ENCODE measurements at places on chromosomes 5 and 9. TPM values are rescaled to one million over a fixed set of nuclear protein-coding genes. Genes with fewer than 3 reads are reported as not detected.
A peak's percentile ranks its signal among the peaks of the same experiment; 100 is the strongest.

GRCh38 chr5:139043157-139043905 is 154.8 kb downstream of the SIL1 start:
- DNase-seq = no peak

DNA sequence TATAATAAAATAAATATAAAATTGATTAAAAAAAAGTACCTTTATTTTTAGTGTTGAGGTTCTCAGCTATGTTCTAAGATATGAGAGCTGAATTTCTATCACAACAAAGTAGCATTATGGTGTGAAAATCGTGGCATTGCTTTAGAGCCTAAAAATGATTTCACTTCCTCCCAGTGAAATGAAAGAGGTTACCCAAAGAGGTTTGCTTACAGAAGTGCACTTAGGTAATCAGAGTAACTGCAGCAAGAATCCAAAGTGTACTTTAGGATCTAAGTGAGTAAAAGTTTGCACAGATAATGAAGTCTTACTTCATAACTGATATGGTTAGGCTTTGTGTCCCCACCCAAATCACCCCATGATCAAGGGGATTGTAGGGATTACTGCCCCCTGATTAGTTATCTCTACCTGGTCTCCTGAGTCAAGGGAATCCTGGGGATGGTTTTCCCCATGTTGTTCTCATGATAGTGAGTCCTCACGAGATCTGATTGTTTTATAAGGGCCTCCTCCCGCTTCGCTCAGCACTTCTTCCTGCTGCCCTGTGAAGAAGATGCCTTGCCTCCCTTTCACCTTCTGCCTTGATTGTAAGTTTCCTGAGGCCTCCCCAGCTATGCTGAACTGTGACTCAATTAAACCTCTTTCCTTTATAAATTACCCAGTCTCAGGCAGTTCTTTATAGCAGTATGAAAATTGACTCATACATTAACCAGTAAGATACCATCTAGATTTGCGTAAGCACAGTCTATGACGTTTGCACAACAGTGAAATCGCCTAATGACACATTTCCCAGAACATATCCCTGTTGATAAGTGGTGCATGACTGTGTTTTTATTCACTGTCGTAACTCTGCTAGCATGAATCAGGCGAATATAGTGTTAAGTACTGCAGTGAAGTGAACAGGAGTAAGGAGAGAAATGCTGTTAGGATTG is 40.3 kb upstream of the LRRC70 start:
- no peak for DNase-seq

Gene CTNND2
- total RNA-seq = 11.6 TPM

GRCh38 chr9:137588311-137588710 is 2.0 kb downstream of the ZMYND19 start:
- no peak for DNase-seq

Gene TAF1L
- total RNA-seq = not detected

DNA sequence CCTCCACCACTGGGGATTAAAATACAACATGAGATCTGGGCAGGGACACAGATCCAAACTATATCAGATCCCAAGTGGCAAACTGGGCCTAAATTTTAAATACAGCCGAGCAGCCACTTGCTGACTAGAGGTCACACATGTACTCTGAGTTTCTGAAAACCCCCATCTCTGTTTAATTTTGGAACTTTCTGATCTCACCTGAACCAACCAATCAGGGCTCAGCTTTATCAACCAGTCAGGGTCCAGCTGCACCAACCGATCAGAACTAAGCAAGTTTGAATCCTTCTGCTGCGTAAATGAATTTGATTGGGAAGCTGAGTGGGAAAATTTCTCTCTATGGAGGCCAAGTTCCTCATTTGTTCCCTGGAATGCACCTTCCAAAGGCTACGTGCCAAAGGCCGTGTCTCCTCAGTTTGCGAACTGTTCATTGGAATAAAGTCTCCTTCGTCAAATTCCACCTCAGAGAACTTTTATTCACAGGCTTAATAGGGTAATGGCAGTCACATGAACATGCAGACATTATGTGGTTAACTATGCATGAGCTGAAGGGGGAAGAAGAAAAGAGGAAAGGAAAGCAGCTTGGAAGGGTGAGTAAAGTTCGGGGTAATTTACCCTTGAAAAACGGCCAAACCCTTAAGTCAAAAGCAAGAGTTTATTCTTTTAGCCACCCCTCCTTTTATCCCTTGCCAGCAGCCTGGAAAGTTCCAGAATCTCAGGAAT is 3.7 kb downstream of the CD180 start:
- DNase-seq = no peak

GRCh38 chr9:98317134-98317857 is 61.8 kb upstream of the TBC1D2 start:
- no peak for DNase-seq

DNA sequence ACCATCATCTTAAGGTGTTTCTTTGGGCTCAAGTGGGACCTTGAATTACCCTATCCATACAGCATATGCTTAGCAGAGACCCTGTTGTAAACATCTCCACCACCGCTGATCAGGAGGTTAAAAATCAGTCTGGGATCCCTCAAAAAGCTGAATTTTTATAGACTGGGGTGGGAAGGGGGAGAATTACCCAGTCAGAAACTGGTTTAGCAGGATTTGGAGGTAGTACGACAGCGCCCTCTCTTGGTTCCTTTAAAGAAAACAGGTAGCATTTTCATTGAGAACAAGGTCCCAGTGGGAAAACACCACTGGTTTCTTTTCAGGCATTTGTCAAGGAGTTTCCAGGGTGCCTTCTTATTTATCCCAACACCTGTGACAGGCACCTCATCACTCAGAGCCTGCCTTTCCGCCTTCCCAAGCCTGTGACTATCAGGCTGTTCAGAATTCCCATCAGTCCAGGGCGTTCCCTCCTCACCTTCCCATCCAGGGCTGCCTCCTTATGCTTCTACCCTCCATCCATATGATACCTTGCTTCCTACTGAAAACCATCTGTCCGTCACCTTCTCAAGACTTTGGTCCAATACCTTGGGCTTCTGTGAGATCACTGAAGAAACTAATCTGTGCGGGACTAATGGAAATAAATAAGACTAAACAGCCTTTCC is 203.8 kb upstream of the RAI14 start:
- DNase-seq = no peak

GRCh38 chr9:21015995-21016394 is 15.4 kb downstream of the HACD4 start:
- no peak for DNase-seq

GRCh38 chr5:136905571-136905970 is 540.2 kb upstream of the TRPC7 start:
- DNase-seq = no peak

DNA sequence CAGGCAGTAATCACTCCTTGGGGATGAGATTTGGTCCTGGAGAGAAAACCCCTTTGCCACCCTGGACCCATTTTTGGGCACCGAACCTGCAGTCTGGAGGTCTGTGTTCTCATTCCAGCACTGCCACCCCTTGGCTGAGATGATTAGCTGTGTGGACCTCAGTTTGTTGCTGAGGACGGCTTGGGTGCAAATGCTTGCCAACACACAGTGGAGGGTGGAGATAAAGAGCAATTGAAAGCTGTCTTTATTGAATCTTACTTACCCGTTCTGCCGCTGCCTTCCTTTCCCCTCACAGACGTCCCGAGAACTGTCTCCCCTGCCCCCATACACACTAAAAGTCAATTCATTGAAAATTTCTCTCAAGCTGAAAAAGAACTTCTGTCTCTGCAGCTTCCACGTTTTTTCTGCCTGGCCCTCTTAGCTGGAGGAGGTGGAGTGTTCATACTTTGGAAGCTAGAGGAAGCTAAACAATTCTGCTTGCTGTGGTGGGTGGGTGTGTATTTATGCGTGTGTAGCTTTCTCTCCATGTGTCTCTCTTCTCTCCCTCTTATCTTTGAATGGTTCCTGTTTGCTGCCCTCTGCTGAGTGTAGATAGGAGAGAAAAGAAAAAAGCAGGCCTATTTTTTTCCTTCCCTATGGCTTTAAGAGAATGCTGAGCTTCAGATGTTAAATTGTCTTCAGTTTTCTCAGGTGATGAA is 6.6 kb downstream of the GALNT10 start:
- no peak for DNase-seq

GRCh38 chr9:129580211-129580915 is 40.5 kb downstream of the C9orf50 start:
- no peak for DNase-seq

DNA sequence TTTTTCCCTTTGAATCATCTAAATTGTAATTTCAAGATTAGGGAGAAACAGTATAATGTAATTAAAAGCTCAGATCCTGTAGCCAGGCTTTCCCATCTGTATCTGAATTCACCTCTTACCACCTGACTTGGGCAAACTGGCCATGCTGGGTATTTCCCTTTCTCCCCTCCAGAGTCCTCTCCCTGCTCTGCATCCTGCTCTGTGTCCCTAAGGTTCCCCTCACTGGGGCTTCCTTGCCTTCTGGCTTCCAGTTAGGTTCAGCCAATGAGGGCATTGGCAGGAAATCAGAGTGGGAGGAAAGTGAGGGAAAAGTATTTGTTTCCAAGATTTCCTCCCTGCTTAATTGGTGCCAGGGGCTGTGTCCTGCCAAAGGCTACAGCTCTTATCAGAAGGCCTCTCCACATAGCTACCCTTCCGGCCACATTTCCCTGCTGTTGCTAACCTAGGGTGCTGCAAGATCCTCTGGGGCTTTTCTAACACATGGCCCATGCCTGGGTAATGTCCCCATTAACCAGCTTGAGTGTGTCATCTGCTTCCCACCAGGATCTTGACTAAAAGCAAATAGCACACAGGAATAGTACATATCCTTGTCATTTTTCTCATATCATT is 51.0 kb upstream of the MPDZ start:
- DNase-seq = peak; percentile 82

GRCh38 chr9:130143958-130144366 is 28.2 kb upstream of the NCS1 start:
- peak; percentile 67 for DNase-seq

DNA sequence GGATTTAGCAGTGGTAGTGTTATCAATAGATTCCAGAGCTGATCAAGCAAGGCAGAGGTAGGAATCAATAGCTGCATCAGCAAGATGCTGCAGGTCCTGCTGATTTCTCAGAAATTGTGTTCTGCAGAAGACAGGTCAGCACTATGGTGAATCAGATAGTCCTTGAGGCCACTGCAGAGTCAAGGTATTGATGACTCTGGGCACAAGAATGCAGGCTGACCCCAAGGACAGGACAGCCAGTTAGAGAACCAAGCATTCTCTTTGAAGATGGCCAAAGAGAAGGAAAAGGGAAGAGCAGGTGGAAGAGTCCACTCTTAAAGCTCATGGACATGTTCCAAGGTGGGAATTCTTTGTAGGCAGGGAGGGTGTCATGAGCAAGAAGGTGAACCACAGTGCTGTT is 28.0 kb downstream of the PRUNE2 start:
- DNase-seq = no peak

Gene EPB41L4B
- total RNA-seq = 19.4 TPM

Gene IFNK
- not detected for total RNA-seq

GRCh38 chr9:18569941-18570630 is 96.1 kb downstream of the ADAMTSL1 start:
- DNase-seq = no peak

- DNase-seq = no peak
Observed at GRCh38 chr9:96508227-96508940, 58.4 kb downstream of the HABP4 start.

Gene CCDC152
- 2.3 TPM for total RNA-seq

DNA sequence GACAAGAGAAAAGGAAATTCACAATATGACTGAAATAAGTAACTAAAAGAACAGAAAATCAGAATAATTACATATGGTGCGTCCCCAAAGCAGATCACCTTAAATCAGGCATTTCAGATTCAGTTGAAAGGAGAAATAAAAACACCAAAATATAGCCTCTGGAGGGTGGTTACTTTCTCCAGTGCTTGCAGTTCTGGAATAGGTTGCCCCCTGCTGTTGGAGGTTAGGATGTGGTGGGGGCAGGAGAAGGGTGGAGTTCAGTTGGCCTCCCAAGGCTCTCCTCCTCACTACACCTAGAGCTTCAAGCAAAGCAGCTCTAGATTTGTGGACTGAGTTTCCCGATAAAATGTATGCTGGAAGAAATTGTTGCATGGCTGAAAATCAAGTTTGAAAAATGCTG is 338.2 kb upstream of the TLE4 start:
- DNase-seq = no peak

DNA sequence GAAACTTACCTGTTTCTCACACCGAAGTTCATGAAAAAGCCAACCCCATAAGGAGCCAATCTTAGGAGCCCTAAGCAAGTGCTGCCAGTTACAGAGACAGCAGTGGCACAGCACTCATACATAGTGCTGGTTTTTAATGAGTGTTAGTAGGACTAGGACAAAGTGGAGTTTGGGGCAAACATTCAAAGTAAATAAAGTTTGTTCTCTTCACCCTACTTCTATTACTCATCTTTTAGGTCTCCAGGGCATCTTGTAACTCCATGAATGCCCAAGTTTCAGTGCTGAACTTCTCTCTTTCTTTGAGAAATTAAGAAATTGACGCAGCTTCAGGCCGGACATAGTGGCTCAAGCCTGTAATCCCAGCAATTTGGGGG is 584.7 kb downstream of the EBF1 start:
- DNase-seq = no peak

Gene ALDOB
- total RNA-seq = 1.4 TPM

Gene PTGDS
- total RNA-seq = 4,014 TPM

GRCh38 chr9:111957856-111958631 is 61.4 kb downstream of the UGCG start:
- peak; percentile 28 for DNase-seq

GRCh38 chr5:62265648-62266112 is 40.3 kb upstream of the KIF2A start:
- no peak for DNase-seq

- DNase-seq = no peak
Observed at GRCh38 chr5:11684607-11685006, 219.6 kb downstream of the CTNND2 start.

- DNase-seq = peak; percentile 28
Observed at GRCh38 chr5:169637549-169638121, 560 bp downstream of the DOCK2 start.

Gene LRRC70
- 2.2 TPM for total RNA-seq

- no peak for DNase-seq
Observed at GRCh38 chr5:5331848-5332247, 90.6 kb upstream of the ICE1 start.

DNA sequence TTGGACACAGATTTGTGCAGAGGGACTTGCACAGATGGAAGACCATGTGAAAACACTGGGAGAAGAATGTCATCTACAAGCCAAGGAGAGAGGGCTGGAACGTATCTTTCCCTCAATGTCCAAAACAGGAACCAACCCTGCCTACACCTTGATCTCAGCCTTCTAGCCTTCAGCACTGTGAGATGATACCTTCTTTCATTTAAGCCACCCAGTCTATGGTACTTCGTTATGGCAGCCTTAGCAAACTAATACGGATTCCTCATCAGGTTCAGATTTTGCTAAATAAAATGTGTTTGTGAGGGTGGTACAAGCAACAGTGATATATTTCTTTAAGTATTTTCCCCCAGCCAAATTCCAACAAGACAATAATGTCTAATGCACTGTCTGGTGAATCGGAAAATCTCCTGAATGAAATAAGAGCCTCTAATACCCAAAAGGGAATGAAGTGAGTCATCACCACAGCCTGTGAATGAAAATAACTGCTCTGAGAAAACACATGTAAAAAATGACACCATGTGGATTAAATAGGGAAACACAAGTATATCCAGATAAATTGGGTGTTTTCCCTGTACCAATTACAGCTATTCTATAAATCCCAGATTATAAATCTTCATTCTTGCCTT is 182.8 kb upstream of the TARS1 start:
- DNase-seq = no peak

Gene OGN
- total RNA-seq = 17.4 TPM

GRCh38 chr5:1860949-1861348 is 21.8 kb downstream of the IRX4 start:
- DNase-seq = no peak

Gene FAM153A
- 5.2 TPM for total RNA-seq

GRCh38 chr5:133873449-133873848 is 95.0 kb downstream of the C5orf15 start:
- no peak for DNase-seq

Gene DDX4
- total RNA-seq = not detected

- DNase-seq = no peak
Observed at GRCh38 chr5:115898656-115899055, 56.9 kb downstream of the AP3S1 start.

Gene UHRF2
- total RNA-seq = 18.1 TPM

Data from left cardiac atrium (tissue), 4 donors.